Left ventricle myocardium superior (tissue), 1 donor: ENCODE measurements at places on chromosomes 7 and 10. TPM values are rescaled to one million over a fixed set of nuclear protein-coding genes. Genes with fewer than 3 reads are reported as not detected.

DNA sequence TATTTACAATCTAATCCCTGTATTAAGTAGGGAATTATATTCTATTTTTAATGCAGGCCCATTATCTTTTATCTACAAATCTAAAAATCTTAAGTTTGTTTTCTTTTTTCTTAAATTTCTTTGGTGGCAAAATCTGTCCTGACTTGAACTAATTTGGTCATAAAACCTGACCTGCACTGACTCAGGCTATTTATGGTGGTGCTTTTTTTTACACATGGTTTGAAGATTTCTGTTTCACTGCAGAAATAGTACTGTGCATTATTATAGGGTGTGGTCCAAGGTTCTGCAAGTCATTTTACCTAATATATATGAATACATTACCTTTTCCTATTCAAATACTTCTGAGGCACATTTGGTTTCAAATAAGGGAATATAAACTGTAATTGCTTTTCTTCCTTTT lies 137.0 kb downstream of the CD36 start:
- DNase-seq, result no peak

DNA sequence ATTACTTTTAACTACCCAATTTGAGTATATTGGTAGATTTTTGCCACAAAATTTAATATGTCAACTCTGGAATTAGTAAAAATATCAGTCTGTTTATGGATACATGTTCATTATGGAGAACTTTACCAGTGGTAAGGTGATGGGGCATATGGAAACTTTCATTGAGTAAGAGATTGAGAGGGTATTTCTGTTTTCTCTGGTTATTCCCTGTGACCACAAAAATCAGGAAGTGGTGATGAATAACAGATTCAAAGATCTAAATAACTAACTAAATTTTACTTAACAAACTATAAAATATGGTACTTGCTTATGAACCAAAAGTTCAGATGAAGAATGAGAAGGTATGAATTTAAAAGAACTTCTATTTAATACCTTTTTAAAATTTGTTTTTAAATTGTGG lies 22.1 kb upstream of the STEAP4 start:
- DNase-seq, result no peak

DNA sequence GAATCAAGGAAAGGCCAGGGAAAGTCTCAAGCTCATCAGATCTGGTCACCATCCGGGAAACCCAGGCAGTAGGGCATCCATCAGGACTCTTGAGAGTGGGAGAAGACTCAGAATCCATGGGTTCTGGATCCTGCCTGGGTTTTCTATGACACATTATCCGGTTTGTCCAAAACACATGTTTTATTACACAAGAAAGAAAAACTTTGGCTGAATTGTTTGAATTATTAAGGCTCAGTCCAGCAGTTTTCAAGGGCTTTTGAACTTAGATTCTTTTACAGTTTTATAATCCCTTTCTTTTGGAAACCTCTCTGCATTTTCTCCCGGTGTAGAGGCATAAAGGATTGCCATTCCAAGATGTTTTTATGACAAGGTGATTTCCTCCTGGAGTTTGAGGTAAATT lies 528.5 kb upstream of the MGMT start:
- no peak for DNase-seq

DNA sequence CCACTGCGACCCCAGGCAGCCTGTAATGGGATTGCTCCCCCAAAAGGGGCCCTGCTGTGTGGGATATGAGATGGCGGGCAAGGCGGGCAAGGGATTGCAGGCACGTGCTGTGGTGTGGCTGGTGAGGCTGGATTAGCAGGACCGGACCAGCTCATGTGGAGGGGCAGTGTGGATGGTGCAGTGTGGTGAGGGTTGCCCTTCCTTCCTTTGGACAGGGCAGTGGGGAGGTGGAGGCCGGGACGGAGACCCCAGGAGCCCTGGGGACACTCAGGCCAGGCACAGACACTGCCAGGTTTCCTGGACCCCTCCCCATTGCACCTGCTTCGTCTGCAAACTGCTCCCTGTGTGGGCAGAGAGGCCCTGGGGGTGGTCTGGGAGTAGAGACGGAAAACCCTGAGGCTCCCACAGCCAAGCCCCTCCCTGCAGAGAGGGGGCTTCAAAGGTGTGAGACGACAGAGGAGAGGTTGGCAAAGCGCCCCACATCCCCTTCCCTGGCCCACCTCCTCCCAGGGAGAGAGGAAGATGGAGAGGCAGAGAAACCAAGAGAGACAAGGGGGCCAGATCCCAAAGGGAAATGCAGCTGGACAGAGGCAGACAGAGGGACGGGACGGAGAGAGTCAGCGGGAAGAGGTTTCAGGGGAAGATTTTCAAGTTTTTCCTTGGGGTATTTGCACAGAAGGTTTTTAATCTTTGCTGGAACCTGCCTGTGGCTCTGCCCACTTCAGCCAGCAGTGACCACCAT lies 89.2 kb downstream of the MICALL2 start:
- DNase-seq, result peak; percentile 11

The CPA1 gene
- not detected for total RNA-seq

GRCh38 chr7:42456267-42456666 lies 219.3 kb upstream of the GLI3 start:
- no peak for DNase-seq

The TACR2 gene
- not detected for total RNA-seq

DNA sequence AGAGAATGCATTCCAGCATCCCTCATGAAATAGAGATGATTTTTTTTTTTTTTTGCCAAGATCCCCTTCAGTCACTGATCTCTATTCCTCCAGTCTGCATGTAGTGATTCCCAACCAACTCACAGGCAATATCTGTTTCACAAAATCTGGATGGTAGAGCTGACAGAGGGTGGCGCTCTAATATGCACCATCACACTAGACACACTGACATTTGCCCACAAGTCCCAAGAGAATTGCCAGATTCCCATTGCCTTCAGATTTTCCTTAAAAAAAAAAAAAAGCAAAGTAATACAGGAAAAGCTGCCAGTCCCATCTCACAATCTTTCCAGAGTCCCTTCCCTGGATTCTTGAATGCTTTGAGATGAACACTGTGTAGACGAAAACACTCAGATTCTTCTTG lies 301.0 kb downstream of the SORCS1 start:
- DNase-seq, result no peak

The PTF1A gene
- total RNA-seq, result not detected

GRCh38 chr10:129982825-129983224 lies 18.8 kb upstream of the EBF3 start:
- no peak for DNase-seq
